Memory B cell (primary cell): ENCODE measurements at places on chromosomes 7 and 10.

DNA sequence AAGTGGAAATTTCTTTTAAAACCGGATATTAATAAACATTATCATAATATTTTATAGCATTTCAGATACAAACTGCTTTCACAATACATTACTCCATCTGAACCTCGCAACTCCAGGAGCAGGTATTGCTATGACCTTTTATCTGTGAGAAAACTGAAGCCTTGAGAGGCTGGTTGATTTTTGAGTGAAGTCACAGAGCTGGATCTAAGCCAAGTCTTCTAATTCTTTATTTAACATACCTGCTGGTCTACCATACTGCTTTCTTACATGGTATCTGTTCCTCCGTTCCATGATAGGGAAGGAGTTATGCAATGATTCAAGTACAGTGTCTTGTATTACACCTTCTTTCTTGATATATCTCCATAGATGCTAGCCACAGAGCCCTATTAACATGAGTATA lies 37.4 kb upstream of the ITGB8 start:
- no peak for DNase-seq

- no peak for DNase-seq
These were observed 30.4 kb upstream of the RSU1 start for GRCh38 chr10:16847644-16848043.

- DNase-seq = no peak
These were observed 109.6 kb downstream of the TMEM130 start for GRCh38 chr7:98760201-98760651.

- no peak for DNase-seq
These were observed 18.1 kb upstream of the UBE2H start for GRCh38 chr7:129970816-129971215.

DNA sequence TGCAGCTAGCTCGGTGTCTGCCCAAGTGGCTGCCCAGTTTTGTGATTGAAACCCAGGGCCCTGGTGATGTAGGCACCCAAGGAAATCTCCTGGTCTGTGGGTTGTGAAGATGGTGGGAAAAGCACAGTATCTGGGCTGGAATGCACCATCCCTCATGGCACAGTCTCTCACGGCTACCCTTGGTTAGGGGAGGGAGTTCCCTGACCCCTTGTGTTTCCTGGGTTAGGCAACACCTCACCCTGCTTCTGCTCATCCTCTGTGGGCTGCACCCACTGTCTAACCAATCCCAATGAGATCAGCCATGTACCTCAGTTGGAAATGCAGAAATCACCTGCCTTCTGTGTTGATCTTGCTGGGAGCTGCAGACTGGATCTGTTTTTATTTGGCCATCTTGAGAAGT lies 27.6 kb downstream of the GIMAP4 start:
- no peak for DNase-seq

DNA sequence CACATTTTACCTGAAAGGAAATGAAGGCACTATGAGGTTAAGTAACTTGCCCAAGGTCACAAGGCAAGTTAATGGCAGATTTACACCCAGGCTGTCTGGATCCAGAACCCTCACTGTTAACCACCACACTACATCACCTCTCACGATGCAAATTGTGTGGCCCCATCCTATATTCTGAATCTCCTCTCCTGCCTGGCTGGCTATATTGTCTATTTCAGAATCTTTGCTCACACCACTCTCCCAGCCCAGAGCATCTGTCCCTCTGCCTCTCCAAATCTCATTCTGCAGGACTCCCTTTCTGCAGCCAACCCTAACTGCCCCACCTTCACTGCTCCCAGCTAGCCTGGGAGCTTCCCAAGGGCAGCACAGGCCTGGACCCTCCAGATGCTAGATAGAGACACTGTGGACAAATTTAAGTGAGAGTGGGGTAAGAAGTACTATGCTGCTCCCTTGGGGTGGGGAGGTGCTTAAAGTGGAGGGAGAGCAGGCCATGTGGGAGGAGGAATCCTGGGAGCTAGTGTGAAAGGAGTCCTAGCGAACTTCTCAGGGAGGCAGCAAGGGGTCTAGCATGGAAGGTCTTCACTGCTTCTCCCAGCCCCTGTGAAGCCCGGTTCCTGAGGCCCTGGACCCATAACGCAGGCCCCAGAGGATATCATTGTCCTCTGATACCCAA lies 786 bp downstream of the CUEDC2 start:
- no peak for DNase-seq

DNA sequence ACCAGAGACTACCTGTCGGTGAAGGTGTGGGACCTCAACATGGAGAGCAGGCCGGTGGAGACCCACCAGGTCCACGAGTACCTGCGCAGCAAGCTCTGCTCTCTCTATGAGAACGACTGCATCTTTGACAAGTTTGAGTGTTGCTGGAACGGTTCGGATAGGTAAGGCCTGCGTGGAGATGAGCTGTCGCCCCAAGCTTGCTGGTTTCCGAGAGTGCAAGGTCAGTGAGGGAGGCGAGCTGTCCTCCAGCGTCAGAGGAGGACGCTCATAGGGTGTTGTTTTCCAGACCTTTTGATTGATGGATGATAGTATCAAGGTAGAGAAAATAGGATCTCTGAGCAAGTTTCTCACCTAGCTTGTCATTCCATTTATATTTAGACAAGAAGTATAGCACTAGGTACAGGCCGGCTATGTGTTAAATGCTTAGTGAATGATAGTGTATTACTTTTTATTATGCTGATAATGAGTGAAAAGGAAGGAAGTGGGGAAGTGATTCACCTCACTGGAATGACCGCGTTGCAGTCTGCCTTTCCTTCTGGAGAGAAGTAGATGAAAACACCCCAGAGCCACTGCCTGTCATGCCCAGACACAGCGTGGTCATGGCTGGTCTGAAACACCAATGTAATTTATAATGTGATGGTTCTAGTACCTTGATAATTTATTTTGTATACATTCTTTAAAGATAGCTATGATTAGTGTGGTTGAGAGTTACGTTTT lies 33.9 kb downstream of the BNIP3 start:
- no peak for DNase-seq

GRCh38 chr7:24871770-24872169 lies 108.2 kb downstream of the OSBPL3 start:
- DNase-seq = no peak

GRCh38 chr10:5163487-5163886 lies 21.5 kb downstream of the AKR1C8 start:
- no peak for DNase-seq

DNA sequence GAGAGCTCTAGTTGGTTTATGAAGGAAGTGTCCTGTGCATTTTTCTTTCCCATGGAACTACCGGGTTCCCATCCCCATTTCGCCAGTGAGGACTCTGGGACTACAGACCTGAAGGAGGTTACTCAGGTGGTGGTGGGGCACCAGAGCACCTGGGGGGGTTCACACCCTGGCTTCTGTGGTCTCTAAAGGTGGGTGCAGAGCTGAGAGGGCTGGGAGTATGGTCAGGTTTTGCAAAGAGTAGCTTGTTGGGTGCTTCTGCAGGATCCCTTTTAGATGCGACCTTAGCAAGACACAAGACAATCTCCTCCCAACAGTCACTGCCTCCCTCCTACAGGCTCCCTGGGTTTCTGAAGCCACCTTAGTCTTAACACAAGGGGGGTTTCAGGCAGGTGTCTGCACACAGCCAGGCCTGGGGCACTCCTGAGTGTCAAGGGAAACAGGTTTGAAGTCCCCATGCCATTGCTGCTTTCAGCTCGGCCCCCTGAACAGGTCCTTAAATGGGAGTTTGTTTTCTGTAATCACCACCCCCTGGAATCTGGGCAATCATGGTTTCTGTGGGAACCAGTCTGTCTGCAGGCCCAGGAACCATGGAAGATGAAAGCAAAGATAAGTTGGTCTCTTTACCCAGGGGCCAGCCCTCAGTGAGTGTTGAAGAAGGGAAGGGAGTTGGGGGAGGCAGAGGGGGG lies 9.9 kb upstream of the CXCL12 start:
- no peak for DNase-seq

- DNase-seq = no peak
These were observed 4.9 kb upstream of the SCD start for GRCh38 chr10:100341953-100342626.

GRCh38 chr10:7505196-7505595 lies 94.4 kb upstream of the SFMBT2 start:
- DNase-seq = no peak

DNA sequence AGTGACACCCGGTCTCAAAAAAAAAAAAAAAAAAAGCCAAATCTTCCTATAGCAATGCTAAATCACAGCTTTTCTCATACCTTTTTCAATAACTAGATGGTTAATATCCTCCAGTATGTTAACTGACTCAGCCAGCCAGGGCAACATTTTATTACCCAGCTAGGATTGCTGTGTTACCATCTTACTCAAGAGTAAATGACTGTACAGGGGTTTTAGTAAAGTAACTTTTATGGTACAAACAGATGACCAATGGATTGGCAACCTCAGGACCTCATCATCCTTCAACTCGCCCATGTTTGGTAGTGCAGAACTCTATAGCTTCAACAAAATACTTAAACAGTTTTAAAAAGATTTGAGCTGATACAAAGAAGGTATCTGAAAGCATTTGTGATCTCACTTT lies 59.5 kb downstream of the HBP1 start:
- DNase-seq = no peak
